ENCODE measurements at places on chromosomes 2 and 18.

- no peak for DNase-seq
Measured at GRCh38 chr2:15889442-15890123, 50.8 kb upstream of the MYCN start.

- no peak for DNase-seq
Measured at GRCh38 chr18:12231040-12231882, 22.9 kb upstream of the CIDEA start.

- no peak for DNase-seq
Measured at GRCh38 chr2:219405451-219405850, 12.7 kb upstream of the DES start.

DNA sequence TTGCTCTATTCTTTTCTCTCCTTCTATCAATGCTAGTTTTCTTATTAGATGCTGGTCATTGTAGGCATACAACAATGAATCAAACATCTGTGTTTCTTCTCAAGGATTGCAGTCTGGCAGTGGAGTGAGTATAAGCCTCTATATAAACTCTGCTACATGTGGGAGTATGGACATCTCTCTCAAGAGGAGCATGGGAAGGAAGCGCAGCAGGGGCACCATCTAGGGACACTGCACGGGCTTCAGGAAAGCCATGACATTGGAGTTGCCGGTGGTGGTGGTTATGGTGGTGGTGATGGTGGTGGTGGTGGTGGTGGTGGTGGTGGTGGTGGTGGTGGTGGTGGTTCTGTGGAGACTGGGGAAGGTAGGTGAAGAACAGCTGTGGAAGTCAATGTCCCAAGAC, 462.6 kb downstream of the RNF144A start:
- peak; percentile 46 for DNase-seq

DNA sequence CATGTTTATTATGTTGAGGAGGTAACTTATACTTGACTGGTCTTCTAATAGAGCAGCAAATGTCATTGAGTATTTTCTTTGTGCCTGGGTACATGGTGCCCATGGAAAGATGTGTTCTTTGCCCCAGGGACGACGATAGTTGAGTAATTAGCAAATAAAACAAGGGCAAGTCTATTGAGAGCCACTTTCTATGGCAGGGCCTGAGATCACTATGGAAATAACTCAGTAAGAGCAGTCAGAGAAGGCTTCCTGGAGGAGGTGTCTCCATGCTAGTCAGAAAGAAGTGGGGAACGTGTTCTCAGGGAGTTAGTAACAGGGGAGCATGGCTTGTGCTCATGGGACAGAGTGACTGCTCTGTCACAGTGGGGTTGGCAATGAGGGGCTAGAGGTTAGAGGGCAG, 28.6 kb downstream of the CTIF start:
- DNase-seq: no peak

- no peak for DNase-seq
Measured at GRCh38 chr2:55461679-55462078, 42.0 kb upstream of the CCDC88A start.

DNA sequence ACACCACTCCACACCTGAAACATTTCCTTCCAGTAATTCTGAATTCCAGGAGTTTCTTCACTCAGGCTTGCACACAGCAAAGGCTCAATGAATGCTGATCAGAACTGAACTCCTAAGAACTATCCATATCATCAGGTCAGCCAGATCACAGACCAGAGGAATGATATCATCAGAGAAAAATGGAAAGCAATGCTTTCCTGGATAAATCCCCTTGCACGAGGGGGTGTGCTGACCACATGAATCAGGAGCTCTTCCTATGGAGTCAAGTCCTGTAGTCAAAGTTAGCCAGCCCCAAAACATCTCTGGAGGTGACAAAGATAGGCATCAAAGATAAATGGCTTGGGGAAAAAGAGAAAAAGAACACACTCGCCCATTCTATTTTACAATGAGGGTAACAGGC, 83.8 kb upstream of the ACVR2A start:
- no peak for DNase-seq

GRCh38 chr2:39991298-39991697, 212.2 kb upstream of the THUMPD2 start:
- DNase-seq: no peak

GRCh38 chr18:61572871-61573270, 239.6 kb downstream of the CDH20 start:
- no peak for DNase-seq

DNA sequence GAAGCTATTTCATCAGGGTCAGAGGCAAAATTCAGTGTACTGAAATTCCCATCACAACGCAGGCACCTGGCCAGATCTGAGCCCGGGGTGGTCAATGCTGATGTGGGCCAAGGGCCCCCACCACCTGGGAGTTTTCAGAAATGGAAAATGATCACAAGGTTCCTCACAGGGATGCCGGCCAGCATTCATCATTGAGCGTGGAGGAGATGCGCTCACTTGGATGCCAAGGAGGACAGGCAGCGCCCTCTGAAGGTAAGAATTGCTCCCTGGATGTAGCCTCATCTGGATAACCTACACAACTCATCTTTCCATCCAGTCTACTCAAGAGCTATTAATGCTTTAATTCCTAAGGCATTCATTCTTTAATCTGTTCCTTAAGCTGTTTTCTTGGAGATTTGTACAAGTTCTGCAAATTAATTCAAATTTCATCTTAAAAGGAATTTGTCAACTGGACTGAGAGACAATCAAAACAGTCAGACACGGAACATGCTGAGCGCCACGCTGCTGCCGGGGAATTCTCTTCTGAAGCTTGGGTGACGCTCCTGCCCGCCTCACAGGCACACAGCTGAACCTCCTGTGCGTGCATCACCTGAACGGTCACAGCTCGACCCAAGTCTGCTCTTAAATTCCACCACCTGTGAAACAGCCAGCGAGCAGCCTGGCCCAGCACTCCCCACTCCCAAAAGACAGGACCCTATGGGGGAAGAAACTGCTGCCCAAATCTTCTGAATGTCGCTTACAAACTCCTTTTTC, 206.7 kb downstream of the HDAC4 start:
- DNase-seq: peak; percentile 3

DNA sequence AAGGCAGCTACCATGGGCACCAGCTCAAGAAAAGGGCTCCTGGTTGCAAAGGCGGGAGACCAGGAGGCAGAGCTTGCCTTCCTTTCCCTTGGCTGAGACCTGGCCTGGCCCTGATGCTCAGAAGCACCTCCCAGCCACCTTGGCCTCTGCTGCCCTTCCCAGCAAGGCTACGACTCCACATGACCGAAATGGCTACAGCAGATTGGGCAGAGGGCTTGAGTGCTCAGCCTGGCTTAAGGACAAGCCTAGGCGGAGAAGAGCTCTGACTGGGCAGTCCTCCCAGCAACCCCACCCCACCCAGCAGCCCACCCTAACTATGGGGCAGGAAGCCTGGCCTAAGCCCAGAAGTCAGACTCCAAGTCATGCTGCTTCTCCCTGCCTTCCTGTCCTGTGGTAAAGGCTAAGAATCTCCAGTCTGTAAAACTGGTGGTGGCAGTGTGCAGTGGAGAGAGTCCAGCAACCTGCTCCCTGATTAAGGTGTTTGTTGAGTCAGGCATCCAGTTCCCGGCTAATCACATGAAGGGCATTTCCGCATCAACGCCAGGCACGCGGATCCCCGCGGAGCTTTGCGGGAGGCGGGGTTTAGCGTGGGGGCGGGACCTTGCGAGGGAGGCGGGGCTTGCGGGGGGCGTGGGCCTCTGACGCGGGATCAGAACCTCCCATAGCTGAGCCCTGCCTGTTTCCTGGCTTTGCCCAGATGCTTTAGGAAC, 256.0 kb downstream of the BCL11A start:
- DNase-seq: no peak

- DNase-seq: peak; percentile 0
Measured at GRCh38 chr2:199589306-199589705, 131.6 kb upstream of the SATB2 start.

- peak; percentile 62 for DNase-seq
Measured at GRCh38 chr18:21194871-21195771, 46.9 kb upstream of the GREB1L start.

GRCh38 chr2:219477815-219478214, 20.9 kb upstream of the GMPPA start:
- DNase-seq: no peak

DNA sequence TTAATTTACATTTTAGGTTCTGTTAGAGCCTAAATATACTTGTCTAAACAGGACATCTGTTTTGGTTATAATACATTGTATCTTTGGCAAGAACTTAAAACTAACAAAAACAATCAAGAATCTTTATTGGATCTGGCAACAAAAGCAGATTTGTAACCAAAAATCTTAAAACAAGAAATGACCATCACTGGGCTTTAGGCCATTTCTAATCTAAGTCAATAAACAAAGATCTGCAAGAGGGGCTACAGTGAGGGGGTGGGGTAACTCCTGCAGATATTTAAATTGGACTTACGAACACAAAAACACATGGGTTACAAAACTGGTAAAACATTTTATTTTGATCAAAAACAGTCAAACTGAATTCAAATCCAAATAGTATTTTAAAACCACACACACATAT, 77.3 kb downstream of the SRBD1 start:
- DNase-seq: no peak

DNA sequence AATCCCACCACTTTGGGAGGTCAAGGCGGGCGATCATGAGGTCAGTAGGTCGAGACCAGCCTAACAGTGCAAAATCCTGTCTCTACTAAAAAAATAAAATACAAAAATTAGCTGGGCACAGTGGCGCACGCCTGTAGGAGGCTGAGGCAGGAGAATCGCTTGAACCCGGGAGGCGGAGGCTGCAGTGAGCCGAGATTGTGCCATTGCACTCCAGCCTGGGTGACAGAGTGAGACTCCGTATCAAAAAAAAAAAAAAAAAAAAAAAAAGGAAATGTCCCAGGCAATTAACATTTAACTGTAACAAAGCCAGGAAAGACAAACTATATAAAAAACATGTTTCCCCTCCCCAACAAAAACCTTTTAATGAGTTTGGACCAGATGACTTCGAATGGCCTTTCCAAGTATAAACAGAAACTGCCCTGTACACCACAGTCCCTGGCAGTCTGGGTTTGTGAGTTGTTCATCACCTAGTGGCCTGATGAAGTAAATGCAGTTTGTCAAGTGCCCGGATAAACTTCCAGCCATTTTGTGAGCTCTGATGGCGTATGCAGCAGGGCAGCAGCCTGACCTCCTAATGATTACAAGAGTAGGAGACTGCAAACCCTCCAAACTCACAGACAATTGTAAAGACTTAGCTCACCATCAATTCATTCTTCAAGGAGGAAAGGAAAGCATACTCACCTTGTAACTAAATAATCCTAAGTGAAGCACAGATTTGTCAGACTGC, 16.6 kb upstream of the PCBP1 start:
- DNase-seq: peak; percentile 74

- peak; percentile 40 for DNase-seq
Measured at GRCh38 chr2:55112229-55113031, 62.2 kb upstream of the RTN4 start.

DNA sequence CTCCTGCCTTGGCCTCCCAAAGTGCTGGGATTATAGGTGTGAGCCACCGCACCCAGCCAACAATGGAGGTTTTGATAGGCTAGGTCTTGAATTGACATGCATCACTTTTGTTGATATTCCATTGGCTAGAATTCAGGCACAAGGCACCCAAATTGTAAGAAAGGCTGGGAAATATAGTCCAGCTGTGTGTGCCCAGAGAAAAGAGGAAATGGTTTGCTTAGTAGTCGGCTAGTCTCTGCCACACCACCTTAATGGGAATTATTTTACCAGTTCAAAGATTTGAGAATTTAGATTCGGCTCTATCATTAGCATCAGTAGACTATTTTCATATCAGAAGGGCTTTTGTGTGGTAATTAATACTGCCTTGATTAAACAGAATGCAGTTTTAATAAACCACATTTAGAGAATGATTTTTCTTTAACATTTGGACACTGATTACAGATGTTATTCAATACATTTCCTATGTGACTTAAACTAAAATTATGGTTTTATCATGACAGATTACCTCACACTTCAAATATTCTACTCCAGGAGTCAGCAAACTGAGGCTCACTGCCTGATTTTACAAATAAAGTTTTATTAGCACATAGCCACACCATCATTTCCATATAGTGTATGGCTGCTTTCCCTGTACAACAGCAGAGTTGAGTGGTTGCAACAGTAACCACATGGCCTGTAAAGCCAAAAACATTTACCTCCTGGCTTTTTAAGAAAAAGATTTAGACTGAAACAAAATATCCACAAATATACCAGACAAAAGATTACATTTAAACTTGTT, 27.4 kb downstream of the DBI start:
- no peak for DNase-seq

- DNase-seq: no peak
Measured at GRCh38 chr2:15242936-15243461, 318.1 kb downstream of the NBAS start.

DNA sequence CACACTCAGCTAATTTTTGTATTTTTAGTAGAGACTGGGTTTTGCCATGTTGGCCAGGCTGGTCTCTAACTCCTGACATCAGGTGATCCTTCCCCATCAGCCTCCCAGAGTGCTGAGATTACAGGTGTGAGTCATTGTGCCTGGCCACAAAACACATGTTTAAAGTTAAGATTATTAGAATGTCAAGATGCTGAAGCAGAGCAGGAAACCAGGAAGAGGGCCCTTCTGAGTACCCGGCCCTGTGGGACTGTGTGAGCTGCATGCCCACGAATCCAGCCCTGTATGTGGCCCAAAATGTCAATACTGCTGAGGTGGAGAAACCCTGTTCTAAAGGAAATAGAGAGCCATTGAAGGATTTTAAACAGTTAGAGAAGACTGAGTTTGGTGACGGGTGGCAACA, 31.0 kb upstream of the REV1 start:
- no peak for DNase-seq

GRCh38 chr2:229372207-229372606, 101.1 kb upstream of the PID1 start:
- no peak for DNase-seq

DNA sequence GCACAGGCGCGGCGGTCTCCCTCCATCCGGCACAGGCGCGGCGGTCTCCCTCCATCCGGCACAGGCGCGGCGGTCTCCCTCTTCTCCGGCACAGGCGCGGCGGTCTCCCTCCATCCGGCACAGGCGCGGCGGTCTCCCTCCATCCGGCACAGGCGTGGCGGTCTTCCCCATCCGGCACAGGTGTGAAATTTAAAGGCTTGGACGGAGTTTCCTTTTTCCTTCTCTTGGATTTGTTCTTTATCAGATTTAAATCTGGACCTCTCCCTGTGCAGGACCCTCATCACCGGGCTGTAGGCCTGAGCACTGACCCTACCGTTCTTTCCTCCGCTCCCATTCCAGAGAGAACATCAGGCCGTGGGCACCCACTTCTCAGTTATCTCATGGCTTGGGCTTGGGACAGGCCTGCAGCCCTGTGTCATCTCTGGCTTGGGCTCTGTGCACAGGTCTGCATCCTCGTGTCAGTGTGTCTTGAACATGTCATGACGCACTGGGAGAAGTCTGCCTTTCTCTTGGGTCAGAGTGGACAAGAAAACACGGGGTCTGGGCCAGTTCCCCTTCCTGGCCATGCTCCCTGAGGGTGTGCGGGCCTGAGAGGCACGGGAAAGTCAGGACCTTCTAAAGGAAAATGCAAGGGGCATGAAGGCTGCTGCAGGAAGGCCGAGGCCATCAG, 53.9 kb upstream of the PXDN start:
- DNase-seq: no peak

DNA sequence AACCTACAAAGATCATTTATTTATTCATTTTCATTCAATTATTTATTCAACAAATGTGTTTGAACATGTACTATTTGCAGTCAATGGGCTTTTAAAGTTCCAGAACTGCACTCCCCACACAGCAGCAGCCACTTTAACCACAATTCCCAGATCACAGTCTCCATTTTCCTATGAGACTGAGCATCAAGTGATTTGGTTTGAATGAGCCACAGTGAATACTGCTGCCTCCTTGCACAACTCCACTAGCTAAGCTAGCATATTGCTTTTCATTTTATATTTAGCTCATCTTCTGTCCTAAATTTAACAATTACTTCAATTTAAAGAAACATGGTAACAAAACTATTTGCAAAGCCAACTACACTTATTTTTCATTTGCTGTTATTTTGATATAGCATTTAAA, 353.4 kb upstream of the VRK2 start:
- DNase-seq: no peak

All from NCI-H146 (cell line).